ENCODE measurements at places on chromosomes 11 and 22. TPM values are rescaled to one million over a fixed set of nuclear protein-coding genes. Genes with fewer than 3 reads are reported as not detected.

GRCh38 chr11:61080526-61080925 is 21.8 kb upstream of the CD5 start:
- no peaks in the 10 kb centered on the region for H3K36me3 ChIP-seq
- no peaks in the 10 kb centered on the region for H3K4me1 ChIP-seq
- no peak for DNase-seq
- H3K4me3 ChIP-seq, result no peak overlapping the region

DNA sequence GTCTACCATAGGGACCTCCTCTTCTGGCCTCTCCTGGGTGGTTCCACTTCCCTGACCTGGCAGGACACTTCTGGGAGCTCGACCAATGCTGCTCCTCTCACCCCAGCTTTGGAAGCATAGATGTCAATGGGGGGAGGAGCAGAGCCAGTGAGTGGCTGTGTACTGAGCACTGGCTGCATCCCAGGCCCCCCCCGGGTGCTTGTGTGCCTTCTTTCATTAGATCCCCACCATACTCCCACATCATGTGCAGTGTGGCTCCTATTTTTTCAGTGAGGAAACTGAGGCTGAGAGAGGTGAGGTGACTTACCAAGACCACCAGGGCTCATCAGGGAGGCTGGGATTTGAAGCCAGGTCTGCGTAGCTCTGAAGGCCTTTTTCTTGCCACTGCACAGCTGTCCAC is 44.3 kb downstream of the LRRC32 start:
- no peaks in the 10 kb centered on the region for H3K4me1 ChIP-seq
- no peak for DNase-seq
- H3K4me3 ChIP-seq, result no peak overlapping the region
- H3K36me3 ChIP-seq, result no peaks in the 10 kb centered on the region
- H3K27ac ChIP-seq, result no peak overlapping the region

- no peak for DNase-seq
- H3K27me3 ChIP-seq, result no peaks in the 10 kb centered on the region
- H3K4me1 ChIP-seq, result no peaks in the 10 kb centered on the region
These were observed 119.3 kb upstream of the SERPIND1 start for GRCh38 chr22:20654343-20655208.

The IFT27 gene
- polyA plus RNA-seq, result 27.2 TPM

The IL18 gene
- polyA plus RNA-seq, result 53.7 TPM

DNA sequence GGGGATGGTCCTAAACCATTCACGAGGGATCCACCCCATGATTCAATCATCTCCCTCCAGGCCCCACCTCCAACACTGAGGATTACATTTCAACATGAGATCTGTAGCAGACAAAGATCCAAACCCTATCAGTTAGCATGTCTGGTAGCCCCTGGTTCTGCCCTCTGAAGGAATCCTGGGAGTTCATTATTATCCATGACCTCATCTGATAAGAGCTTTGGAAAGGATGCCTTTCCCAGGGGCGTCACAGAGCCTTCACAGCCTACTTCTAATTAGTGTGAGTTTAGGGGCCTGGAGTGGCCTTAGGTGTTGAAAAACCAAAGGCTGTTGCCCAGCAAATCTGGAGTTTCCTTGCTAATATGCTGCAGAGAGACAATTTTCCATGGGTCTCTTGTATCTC is 8.6 kb upstream of the EIF3M start:
- H3K27me3 ChIP-seq, result no peaks in the 10 kb centered on the region
- DNase-seq, result no peak
- no peaks in the 10 kb centered on the region for H3K4me1 ChIP-seq
- H3K36me3 ChIP-seq, result no peaks in the 10 kb centered on the region
- H3K27ac ChIP-seq, result no peak overlapping the region

DNA sequence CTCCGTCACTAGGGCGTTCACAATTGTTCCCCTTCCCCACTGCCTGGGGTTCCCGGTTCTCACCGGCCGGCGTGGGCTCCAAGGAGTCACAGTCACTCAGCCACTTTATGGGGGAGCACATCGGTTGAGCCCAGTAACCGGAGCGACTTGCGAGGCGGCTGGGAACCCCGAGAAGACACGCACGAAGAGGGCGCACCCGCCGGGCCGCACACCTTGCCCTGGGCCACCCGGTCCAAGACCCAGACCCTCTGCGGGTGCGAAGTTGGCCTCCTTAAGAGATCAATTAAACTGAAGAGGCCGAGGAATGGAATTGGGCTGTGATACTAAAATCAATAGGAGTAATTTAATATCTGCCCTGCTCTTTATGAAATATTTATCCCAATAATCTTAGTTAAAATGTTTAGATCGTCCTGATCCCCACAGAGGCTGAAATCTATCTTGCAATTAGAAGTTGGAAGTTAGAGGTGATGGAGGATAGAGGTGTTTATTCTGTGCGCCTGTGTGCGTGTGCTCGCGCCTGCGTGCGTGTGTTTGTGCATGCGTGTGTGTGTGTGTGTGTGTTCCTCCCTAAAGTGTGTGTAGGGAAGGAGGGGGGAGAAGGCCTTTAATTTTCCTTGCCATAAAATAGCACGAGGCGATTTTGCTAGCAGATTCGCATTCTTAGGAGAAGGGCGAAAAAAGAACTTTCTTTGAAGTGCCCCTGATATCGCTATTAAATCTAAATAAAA is 954 bp upstream of the MN1 start:
- peaks cover 4% of the 10 kb centered on the region for H3K36me3 ChIP-seq
- peak overlapping the region; percentile 50 for H3K27ac ChIP-seq
- H3K4me1 ChIP-seq, result peaks cover 50% of the 10 kb centered on the region
- peak overlapping the region; percentile 69 for H3K4me3 ChIP-seq
- peaks cover 7% of the 10 kb centered on the region for H3K27me3 ChIP-seq
- DNase-seq, result no peak

- H3K4me1 ChIP-seq, result no peaks in the 10 kb centered on the region
- no peaks in the 10 kb centered on the region for H3K27me3 ChIP-seq
- DNase-seq, result no peak
- no peak overlapping the region for H3K27ac ChIP-seq
- H3K36me3 ChIP-seq, result no peaks in the 10 kb centered on the region
These were observed 33.8 kb downstream of the CHORDC1 start for GRCh38 chr11:90189011-90189410.

DNA sequence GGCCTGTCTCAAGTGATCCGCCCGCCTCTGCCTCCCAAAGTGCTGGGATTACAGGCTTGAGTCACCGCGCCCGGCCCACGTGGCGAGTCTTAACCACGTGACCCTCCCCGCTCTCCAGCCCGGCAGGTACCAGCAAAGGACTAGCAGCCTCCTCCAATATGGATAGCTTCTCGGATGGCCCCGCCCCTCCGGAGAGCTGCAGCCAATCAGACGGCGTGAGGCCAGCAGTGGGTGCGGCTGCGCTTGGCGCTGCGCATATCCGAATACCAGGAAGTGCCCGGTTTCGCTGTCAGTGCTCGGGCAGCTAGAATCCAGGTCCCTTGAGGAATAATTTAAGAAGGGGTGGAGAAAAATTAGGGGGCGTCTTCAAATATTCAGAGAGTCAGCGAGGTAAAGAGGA is 14.7 kb upstream of the PISD start:
- H3K27me3 ChIP-seq, result no peaks in the 10 kb centered on the region
- H3K4me3 ChIP-seq, result no peak overlapping the region
- no peaks in the 10 kb centered on the region for H3K36me3 ChIP-seq
- peak overlapping the region; percentile 76 for H3K27ac ChIP-seq

- H3K36me3 ChIP-seq, result no peaks in the 10 kb centered on the region
- no peak overlapping the region for H3K27ac ChIP-seq
- peaks cover 6% of the 10 kb centered on the region for H3K4me1 ChIP-seq
- no peak for DNase-seq
These were observed 118.2 kb downstream of the FAR1 start for GRCh38 chr11:13786688-13787087.

The TBC1D22A gene
- polyA plus RNA-seq, result 18.9 TPM

The RIC3 gene
- polyA plus RNA-seq, result 3.7 TPM

- no peaks in the 10 kb centered on the region for H3K27me3 ChIP-seq
- no peaks in the 10 kb centered on the region for H3K4me1 ChIP-seq
- peak overlapping the region; percentile 88 for H3K4me3 ChIP-seq
- DNase-seq, result peak; percentile 13
- peak overlapping the region; percentile 98 for H3K27ac ChIP-seq
These were observed 710 bp downstream of the MTCH2 start for GRCh38 chr11:47641600-47642098.

DNA sequence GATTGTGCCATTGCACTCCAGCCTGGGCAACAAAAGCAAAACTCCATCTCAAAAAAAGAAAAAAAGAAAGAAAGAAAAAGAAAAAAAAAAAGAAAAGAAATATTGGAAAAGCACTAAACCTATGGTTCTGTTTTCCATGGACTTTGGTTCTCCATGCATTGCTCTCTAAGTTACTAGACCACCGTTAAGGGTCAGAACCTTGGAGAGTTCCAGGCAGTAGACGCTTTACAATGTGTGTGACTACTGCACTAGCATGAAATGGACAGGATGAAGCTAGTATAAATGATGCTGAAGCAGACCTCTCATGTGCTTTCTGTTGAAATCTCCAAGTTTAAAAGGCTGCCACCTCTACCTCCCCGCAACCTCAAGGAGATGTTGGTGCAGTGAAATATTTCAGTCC is 63.5 kb downstream of the SIK2 start:
- DNase-seq, result peak; percentile 74
- no peaks in the 10 kb centered on the region for H3K4me1 ChIP-seq
- H3K27ac ChIP-seq, result no peak overlapping the region
- no peaks in the 10 kb centered on the region for H3K27me3 ChIP-seq
- no peak overlapping the region for H3K4me3 ChIP-seq

GRCh38 chr11:10695833-10696232 is 2.3 kb upstream of the IRAG1 start:
- no peak overlapping the region for H3K27ac ChIP-seq
- no peaks in the 10 kb centered on the region for H3K36me3 ChIP-seq
- DNase-seq, result no peak
- no peaks in the 10 kb centered on the region for H3K4me1 ChIP-seq

GRCh38 chr22:43110444-43110926 is at the start of gene BIK:
Gene BIK, plus strand, starts transcription at chr22:43110750. Its CDS starts 13,273 bp downstream, at chr22:43124023.
- H3K27me3 ChIP-seq, result peaks cover 67% of the 10 kb centered on the region
- no peaks in the 10 kb centered on the region for H3K4me1 ChIP-seq
- H3K27ac ChIP-seq, result no peak within 1 kb of the TSS
- H3K4me3 ChIP-seq, result peak within 1 kb of the TSS; percentile 74
- no peaks in the 10 kb centered on the region for H3K36me3 ChIP-seq

DNA sequence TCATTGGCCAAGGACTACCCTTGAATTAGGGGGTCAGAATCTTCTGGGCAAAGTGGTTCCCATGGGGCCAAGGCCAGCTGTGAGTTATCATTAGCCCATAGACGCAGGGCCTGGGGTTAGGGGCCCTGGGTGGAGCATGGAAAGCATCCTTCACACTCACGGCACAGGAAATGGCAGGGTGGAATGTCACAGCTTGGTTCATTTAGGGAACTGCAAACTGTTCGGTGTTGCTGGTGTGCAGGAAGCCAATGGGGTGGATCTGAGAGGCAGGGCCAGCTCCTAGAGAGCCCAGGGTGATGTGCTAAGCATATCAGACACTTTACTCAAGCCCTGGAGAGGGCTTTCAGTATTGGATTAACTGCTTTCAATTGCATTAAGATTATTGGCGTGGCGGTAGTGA is 42.9 kb downstream of the TECTA start:
- no peaks in the 10 kb centered on the region for H3K36me3 ChIP-seq
- no peak overlapping the region for H3K27ac ChIP-seq
- no peak for DNase-seq
- H3K4me1 ChIP-seq, result no peaks in the 10 kb centered on the region
- no peak overlapping the region for H3K4me3 ChIP-seq

DNA sequence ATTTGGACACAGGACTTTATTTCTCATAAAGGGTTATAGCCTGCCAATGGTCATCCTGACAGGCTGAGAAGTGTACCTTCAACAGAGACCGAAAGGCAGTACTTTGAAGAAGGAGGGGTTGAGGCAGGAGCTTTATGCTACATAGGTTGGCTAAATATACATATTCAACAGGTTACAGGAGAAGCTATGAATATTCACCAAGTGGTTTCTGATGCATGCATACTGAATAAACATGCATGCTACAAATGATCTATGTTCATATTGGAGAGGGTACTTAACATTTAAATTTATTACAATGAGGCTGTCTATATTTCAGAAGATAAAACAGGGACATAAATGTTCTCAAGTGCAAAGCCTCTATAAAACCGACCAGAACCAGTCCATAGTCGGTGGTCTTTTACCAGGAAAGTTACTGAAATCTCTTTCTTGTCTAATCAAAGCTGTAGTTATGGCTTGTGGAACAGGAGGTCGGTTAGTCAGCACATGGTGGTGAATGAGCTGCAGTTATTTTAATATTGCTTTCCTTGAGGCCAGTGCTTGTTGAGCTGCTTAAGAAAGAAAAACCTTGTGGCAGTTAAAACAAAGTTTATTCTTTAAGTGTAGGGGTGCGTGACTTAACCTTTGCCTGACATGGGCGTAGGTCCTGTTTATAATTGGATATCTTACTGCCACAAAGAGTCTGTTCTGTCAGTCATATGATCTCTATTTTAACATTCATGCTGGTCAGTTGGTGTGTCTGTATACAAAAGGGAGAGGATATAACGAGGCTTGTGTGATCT is 19.5 kb downstream of the CNTF start:
- H3K4me1 ChIP-seq, result no peaks in the 10 kb centered on the region
- DNase-seq, result no peak
- no peaks in the 10 kb centered on the region for H3K27me3 ChIP-seq
- no peak overlapping the region for H3K4me3 ChIP-seq
- no peak overlapping the region for H3K27ac ChIP-seq

GRCh38 chr11:69867076-69868005 is 48.1 kb upstream of the FGF3 start:
- no peaks in the 10 kb centered on the region for H3K36me3 ChIP-seq
- H3K27me3 ChIP-seq, result peaks cover 18% of the 10 kb centered on the region

The CELSR1 gene
- polyA plus RNA-seq, result 0.27 TPM

GRCh38 chr11:69918231-69918937 is 99.2 kb upstream of the FGF3 start:
- H3K4me3 ChIP-seq, result no peak overlapping the region
- H3K27ac ChIP-seq, result no peak overlapping the region
- H3K27me3 ChIP-seq, result peaks cover 12% of the 10 kb centered on the region
- no peaks in the 10 kb centered on the region for H3K4me1 ChIP-seq
- H3K36me3 ChIP-seq, result no peaks in the 10 kb centered on the region

- no peak overlapping the region for H3K4me3 ChIP-seq
- no peak for DNase-seq
- no peaks in the 10 kb centered on the region for H3K27me3 ChIP-seq
- H3K4me1 ChIP-seq, result no peaks in the 10 kb centered on the region
These were observed 200.7 kb downstream of the MSANTD4 start for GRCh38 chr11:105821372-105821771.

The LYVE1 gene
- polyA plus RNA-seq, result 5.7 TPM

DNA sequence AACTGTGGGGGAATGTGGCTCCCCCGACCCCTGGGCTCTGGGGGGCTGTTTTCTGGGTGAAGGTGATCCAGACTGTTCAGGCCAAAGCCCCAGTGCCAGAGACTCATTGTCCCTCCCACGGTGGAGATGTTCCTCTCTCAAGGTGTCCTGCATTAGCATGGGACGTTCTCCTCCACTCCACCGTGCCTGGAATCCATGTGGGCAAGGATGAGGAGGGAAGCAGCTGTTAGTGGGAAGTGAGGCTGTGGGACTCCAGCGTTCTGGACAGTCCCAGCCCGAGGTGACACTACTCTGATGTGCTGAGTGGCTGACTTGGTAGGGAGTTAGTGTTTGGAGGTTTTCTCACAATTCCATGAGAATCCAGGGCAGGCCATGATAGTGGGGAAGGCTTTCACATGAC is 31.4 kb upstream of the CLDN5 start:
- H3K27me3 ChIP-seq, result no peaks in the 10 kb centered on the region
- DNase-seq, result no peak
- no peaks in the 10 kb centered on the region for H3K4me1 ChIP-seq
- H3K4me3 ChIP-seq, result no peak overlapping the region
- H3K36me3 ChIP-seq, result no peaks in the 10 kb centered on the region
- no peak overlapping the region for H3K27ac ChIP-seq

GRCh38 chr11:84583106-84583505 is 1044.0 kb downstream of the DLG2 start:
- H3K27ac ChIP-seq, result no peak overlapping the region
- DNase-seq, result no peak
- H3K36me3 ChIP-seq, result no peaks in the 10 kb centered on the region
- H3K4me3 ChIP-seq, result no peak overlapping the region
- H3K27me3 ChIP-seq, result no peaks in the 10 kb centered on the region
- no peaks in the 10 kb centered on the region for H3K4me1 ChIP-seq

The KCNE3 gene
- polyA plus RNA-seq, result 17.0 TPM
